ENCODE measurements at places on chromosomes 1 and 21.

DNA sequence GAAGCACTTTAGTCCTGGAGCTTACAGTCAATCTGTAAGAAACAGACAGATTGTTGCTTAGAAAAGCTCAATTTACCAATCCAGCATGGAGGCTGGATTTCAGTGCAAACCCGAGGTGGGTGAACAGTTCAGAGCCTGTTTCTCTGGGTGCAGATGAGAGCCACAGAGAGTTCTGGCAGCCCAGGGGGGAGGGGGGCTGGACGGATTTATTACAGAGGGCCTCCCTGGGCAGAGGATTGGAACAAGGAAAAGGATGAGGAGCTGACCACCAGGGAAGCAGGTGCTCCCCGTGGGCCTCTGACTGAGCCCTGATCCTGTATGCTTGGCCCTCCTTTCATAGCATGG, 38.0 kb upstream of the EPS8L3 start:
- DNase-seq: no peak

DNA sequence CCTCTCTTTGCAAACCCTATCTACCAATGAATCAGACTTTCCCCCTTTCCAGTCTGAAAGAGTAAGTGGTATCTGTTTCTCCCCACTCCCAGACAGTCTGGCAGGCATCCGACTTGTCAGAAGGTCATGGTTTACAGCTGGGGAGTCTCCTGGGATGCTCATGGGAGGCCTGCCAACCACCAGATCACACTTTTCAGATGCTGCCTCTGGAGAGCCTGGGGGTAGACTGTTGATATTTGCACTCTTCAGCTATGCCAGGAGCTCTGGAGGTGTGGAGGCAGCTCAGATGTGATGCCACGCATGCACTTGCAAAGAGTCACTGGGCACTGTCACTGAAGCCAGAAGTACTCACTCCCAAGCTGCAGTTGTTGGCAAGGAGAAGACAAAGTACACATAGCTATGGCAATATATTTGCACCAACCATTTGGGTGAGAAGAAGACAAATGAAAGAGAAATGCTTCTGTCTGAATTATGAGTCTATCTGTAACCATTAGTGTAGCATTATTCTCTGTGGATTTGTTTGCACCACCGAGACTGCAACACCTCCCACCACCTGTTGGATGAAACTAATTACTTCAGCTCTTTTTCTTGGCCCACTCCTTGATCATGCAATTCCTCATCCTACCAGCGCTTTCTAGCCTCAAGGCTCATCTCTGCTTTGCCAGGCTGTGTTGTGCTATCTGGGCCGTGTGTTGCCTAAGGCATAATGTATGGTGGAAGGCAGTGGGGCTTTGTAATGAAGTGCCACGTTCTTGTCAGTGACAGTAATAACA, 133.0 kb upstream of the SPAG17 start:
- DNase-seq: no peak

- DNase-seq: no peak
These were observed 63.5 kb upstream of the NRIP1 start for GRCh38 chr21:15128267-15128666.

DNA sequence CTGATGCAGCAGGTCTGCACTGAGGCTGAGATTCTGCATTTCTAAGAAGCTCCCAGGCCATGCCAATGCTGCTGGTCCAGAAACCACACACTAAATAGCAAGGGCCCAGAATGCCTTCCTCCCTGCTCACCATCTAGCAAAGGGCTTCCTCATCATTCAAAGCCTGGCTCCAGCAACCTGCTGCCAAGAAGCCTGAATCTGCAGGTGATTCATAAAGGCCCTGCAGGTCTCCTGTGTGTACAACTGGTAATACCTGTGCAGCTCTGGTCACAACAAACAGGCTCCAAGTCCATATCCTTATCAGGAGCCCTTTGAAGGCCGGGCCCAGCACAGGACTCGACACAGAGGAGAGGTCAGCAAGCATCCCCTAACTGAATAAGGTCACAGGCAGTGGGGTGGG, 26.7 kb downstream of the GLIS1 start:
- DNase-seq: no peak

- DNase-seq: no peak
These were observed 1.7 kb upstream of the WNT9A start for GRCh38 chr1:227949341-227949921.

GRCh38 chr1:30321246-30321910, 402.0 kb downstream of the MATN1 start:
- no peak for DNase-seq

DNA sequence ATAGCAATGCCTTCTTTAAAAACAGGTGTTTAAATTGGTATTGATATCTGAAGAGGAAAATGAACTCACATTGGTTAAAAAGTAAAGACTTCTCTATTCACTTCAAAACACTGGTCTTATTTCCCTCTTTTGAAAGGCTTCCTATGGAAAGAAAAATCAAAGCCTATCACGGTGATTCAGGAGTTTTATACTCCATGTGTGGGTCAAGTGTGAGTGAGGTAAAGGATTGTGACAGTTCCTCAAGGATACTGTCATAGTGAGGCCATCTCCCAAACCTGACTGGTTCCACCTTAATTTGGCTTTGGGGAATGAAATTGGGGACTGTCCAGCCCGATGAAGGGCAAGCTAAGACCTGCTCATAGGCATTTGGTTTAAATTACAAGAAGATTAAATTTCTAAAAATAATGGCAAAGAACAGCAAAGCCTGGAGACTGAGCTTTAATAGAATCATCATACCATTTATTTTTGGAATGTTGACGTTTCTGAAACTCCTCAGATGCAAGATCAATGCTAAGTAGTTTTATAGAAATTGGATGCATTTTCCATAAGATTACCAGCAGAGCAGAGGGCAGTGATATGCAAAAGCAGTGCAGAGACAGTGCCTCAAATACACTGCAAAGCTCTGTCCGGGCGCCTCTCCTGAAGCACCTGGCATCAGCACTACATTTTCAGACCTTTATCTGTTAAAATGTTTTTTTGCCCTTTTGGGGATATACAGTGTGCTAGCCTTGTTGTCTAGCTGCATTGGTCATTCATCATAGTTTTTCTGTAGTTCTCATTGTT, 302.1 kb upstream of the SGIP1 start:
- DNase-seq: no peak

- peak; percentile 71 for DNase-seq
These were observed 787 bp downstream of the JAK1 start for GRCh38 chr1:64965366-64966157.

GRCh38 chr1:2049225-2049717, 940 bp upstream of the PRKCZ start:
- DNase-seq: no peak

GRCh38 chr1:21622466-21623315, 46.5 kb downstream of the RAP1GAP start:
- DNase-seq: peak; percentile 10

DNA sequence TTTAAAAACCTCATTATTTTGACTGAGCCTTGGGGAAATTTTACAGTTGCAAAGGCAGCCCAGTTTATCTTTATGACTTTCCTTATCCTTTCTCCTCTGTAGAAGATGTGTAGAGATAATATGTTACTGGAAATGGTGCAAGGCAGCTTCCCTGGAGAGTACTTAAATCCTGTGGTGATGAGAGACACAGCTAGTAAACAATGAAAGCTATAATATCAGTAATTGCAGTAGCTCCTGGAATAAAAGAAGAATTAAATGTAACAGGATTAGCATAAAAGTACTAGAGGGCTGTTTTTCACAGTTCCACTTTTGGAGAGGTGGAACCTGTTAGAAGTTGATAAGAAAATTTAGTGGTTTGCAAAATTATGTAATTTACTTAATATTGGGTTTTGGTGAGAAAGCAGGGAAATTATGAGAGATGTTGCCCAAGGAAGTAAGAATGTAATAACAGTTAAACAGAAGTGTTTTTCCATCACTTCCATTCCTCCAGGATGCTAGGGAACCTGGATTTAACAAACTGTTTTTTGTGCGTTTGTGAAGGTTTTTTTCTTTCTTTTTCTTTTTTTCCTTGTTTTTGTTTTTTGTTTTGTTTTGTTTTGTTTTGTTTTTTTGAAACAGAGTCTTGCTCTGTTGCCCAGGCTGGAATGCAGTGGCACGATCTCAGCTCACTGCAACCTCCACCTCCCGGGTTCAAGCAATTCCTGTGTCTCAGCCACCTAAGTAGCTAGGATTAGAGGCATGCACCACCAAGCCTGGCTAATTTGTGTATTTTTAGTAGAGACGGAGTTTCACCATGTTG, 15.7 kb upstream of the EDEM3 start:
- no peak for DNase-seq

DNA sequence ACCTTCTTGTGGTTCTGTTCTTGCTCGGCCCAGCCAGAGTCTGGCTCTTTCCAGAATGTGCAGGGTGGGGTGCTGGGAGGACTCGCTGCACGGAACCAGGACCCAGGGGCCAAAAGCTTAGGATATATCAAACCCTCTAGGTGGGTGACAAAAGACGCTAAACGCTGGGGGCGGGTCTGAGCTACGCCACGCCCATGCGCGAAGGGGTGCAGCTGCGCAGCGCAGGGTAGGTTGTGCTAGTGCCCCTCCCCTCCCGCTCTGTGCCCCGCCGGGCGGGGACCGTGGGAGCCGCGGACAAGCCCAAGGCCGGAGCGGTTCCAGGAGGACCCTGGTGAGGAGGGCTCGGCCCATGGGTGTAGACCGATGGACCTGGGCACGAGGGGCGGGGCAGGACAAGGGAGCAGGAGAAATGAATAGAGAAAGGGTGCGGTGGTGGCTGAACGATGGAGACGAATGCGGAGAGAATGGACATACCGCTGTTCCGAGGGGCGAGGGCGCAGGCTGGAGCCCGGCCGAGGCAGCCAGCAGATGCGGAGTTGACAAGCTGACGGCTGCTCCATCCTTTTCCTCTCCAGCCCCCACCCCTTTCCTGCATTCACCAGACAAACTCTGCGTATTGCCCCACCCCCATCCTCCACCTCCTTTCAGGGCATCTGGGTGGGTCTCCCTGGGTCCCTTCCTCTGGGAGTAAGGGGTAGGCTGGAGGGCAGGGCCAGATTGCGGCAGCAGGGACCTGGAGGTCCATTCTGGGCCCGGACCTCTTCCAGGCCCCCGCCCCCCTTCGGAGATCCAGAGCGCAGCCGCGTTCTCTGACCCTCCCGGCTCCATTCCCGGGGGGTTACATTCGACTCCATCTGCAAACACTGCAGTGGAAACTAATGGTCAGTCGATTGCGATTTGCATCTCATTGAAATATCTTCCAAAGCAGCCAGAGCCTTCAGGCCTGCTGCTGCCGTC, at the start of gene RUSC1:
TSS of gene RUSC1 (plus strand) at position 234 of the 957 bp plus-strand sequence. CDS start 880 bp downstream, outside the sequence.
- peak; percentile 38 for DNase-seq

DNA sequence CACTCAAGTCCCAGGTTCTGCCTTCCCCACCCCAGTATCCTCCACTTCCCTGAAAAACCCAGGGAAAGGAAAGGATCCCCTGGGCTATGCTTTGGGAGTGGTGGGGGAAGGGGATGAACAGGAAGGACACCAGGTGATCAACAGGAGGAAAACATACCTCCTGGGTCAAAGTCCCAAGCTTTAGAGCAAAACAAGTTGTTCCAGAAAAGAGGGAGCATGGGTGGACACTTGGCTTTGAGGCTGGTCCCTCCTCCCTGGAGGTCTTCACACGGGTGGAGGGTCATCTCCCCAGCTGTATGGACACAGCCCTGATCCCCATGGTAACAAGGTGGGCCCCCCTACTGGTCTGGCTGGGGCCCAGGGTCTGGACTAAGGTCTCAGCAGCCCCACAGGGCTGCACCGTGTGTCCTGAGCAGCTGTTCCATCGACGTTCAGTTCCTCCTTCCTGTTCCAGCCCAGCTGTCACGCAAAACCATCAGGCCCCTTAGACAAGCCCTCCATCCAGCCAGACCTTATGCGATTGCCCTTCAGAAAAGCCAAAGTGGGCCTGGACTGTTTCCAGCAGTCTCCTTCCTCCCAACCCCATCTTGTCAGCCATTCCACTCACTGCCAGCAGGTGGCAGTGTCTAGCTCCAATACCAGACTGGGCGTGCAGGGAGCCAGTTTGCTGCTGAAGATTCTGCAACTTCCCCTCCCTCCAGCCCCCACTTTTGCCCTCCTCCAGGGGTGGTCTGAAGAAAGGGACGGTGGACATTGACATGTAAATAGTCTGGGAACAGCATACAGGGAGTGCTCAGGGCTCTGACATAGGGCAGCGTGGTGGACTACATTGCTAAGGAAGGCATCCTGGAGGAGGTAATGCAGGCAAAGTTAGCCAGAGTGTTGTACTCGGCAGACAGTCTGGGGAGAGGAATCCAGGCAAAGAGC, 2.9 kb upstream of the PDZK1IP1 start:
- peak; percentile 37 for DNase-seq

DNA sequence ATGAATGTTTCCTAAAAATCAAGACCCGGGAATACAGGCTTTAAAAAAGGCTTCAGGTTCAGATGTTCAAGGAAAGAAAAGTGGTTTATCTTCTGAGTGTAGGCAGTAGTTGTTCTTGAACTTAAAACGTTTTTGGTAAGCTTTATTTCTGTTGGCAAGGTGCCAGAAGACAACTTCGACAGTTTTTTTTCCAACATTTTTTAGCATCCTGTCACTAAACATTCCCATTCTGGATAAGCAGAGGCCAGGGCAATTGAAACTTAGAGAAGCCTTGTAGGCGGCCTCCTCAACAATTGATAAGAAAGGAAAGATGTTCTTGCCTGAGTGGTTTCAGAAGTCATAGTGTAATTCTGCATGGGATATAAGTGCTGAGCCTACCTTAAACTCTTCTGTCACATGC, 66.7 kb downstream of the PATJ start:
- DNase-seq: no peak

- DNase-seq: no peak
These were observed 19.9 kb downstream of the FMN2 start for GRCh38 chr1:240111558-240111957.

GRCh38 chr21:41067709-41068108, 100.3 kb upstream of the BACE2 start:
- no peak for DNase-seq

DNA sequence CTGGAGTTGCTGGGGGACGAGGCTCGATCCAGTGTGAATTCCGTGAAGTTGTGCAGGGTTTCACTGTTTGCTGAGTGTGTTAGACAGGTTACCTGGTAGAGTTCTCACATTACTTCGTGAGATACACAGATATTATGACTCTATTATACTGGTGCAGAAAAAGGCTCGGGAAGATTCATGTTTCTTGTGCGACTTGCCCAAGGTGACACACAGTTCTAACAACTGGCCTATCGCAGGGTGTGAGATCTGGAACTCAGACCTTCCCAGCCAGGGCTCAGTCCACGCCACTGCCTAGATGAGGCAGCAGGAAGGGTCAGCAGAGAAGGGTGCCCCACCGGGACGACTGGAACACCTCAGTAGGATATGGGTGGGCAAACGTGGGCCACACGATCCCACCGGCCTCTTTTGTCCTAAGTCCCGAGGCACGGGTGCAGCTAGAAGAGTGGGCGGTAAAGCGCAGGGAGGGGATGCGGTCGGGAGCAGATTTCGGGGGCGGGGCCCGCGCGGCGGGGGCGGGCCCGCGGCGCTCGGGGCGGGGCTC, 296 bp upstream of the RNPEP start:
- DNase-seq: peak; percentile 48

DNA sequence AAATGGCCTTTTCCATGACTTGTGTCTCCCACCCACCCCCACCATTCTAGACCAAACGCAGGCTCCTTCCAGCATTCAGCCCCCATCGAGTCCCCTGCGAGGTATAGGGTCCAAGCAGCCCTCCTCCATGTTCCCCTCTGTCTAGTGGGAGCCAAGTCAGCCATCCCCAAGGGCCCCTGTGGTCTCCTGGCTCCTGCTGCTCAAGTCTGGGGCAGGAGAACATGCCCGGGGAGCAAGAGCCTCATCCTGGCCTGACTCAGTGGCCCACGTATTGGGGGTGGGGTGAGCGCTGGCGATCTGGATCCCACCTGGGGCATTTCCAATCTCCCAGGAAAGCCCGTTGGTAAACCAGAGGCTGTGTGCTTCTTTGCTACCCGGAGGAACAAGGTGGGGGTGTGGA, 4.1 kb upstream of the PRDM16 start:
- DNase-seq: no peak

- no peak for DNase-seq
These were observed 248.2 kb downstream of the KAZN start for GRCh38 chr1:14846688-14847087.

GRCh38 chr1:9241891-9242290, 7.3 kb downstream of the H6PD start:
- no peak for DNase-seq

Data from effector memory CD4-positive, alpha-beta T cell (primary cell).